Stimulated activated CD4-positive, alpha-beta T cell treated with anti-CD3 and anti-CD28 coated beads, Interleukin-1b, Interleukin-23, amount 100 ng/mL, for 1 hour (primary cell): ENCODE measurements at places on chromosomes 6 and 20.

- no peak for DNase-seq
Observed at GRCh38 chr6:84066536-84066935, 33.0 kb downstream of the MRAP2 start.

DNA sequence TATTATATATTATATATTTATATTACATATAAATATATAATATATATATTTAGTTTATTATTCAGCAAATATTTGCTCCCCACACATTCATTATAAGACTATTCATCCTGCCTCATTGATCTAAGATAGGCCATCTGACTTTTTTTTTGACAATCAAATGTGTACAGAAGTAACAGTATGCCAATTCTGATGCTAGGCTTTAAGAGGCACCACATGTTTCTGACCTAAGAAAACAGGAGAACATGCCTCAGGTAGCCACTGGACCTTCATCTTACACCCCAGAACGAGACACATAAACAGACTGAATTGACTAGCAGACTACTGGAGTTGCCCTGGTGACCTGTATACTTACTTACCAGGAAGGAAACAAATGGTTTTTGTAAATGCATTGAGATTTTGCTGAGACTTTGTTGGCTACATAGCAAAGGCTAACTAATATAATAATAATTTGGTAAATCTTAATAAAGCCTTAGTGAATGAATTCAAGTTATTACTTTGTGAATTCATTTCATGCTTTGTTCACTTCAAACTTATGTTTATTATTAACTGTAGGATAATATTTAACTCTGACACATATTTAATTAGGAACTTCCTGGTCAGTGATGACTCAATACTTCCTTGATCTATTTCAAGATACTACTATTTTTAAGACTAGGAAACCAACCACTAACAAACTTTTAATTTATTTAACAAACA, 13.4 kb upstream of the MYO6 start:
- no peak for DNase-seq

DNA sequence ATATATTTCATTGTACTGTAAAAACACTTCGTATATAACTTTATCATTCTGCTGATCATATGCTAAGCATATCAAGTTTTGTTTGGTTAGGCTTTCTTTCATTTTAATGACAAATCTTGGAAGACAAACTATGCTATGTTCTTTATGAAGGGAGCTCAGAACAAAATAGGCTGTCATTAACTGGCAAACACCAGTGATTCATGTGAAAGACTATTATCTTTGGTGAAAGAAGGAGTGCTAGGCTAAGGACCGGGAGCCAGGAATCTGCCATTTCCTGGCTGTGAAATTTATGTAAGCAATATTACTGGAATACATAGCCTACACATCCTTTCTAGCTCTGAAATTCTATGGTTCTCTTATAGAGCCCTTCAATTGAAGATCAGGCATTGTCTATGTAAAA, 136.2 kb upstream of the CCN2 start:
- no peak for DNase-seq

DNA sequence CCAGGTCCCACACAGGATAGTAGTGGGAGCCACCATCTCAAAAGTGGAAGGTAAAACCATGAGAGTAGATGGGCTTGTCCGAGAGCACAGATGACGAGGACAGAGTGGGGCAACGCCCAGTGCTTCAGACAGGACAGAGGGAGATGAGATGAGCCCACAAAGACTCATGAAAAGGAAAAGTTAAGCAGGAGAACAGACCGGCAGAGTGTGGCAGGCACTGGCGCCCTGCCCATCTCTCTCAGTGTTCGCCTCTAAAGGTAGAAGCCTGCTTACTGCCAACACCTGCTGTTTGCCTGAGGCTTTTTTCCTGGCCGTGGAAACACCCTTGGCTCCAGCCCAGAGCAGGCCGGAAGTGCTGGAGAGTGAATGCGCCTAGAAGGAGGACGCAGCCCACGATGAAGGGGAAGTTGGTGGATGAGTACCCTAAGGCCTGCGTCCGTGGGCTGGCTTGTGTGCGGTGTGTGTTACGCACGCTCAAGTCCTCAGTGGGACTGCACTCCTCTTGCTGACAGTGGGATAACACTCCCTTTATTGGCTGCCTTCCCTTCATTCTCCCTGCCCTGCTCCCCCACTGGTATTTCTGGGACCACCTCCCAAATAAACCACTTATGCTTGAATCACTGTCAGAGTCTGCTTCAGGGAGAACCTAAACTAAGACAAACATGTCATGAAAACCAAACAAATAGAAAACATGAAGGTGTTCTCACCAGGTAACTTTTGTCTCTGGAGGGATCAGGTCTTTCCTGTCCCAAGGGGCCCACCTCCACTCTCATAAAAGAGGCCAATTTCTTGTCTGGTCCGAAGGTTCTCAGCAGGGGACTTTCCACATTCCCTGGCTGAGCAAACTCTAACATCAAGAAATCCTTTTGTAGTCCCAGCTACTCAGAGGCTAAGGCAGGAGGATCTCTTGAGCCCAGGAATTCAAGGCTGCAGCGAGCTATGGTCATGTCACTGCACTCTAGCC, 9.1 kb upstream of the FOXP4 start:
- DNase-seq, result no peak

DNA sequence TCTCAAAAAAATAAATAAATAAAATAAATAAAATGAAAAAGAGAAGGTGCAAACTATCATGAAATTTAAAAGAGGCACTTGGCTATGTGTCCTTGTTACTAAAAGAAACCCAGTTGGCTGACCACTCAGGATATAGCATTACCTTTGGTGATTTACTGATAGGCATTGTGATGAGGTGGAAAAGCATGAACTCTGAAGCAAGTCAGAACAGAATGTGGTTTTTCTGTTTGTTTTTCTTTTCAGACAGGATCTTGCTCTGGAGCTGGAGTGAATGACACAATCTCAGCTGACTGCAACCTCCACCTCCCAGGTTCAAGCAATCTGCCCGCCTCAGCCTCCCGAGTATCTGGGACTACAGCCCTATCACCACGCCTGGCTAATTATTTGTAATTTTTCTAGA, 31.9 kb downstream of the ZNF184 start:
- DNase-seq, result no peak

- no peak for DNase-seq
Observed at GRCh38 chr6:16097382-16098171, 31.3 kb upstream of the MYLIP start.

- DNase-seq, result no peak
Observed at GRCh38 chr6:5084360-5084780, 771 bp upstream of the PPP1R3G start.

DNA sequence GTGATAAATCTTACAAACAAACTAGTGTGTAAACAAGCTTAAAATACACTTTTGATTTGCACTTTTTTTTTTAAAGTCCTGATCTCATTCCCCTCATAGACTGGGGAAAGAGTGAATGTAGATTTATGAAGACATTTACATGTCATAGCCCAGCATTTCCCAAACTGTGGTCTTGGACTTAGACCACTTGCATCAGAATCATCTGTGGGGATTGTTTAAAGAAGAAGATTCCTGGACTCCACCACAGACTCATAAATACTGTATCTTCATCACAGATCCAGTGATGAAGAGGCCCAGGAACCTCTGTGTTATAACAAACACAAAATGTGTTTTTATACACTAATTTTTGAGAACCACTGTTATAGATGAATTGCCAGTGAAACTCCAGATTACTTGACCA, 99.5 kb downstream of the KCNQ5 start:
- DNase-seq, result no peak

DNA sequence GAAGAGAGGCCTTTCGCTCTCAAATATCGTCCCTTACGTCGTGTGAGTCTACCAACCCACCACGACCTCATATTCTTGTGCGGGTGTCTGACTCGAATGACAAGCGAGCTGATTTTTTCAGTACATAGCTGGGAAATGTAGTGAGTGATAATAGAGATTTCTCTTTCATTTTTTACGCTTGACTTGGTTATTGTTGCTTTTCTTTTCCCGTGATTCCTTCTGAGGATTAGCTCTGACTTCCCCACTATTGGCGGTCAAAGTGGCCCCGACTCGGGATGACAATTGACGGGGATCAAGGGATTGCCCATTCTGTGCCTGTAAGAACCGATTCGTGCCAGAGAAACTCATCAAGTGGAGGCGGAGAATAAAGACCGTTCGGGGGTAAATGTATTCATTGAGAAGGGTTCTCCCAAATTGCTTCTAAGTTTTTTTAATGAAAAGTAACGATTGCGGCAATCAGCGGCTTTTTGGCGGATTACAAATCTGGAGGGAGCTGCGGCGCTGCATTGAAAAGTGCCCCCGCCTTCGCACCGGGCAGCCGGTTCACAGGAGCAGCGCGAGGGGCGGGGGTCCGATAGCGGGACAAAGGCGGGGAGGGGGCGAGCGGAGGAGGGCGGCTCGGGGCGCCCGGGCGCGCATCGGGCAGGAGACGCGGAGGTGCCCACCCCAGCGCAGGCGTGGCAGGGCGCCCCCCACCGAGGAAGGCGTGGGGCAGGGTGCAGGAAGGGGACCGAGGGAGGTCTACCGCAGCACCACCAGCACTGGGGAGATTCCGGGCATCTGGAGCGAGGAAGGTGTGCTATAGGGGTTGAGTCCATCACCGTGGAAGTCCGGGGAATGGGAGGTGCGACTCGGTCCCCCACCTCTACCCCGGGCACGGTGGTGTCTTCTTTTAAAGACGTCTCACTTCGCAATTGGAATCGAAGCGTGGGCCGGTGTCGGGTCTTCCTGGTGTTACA, 44.5 kb upstream of the OSTM1 start:
- no peak for DNase-seq

DNA sequence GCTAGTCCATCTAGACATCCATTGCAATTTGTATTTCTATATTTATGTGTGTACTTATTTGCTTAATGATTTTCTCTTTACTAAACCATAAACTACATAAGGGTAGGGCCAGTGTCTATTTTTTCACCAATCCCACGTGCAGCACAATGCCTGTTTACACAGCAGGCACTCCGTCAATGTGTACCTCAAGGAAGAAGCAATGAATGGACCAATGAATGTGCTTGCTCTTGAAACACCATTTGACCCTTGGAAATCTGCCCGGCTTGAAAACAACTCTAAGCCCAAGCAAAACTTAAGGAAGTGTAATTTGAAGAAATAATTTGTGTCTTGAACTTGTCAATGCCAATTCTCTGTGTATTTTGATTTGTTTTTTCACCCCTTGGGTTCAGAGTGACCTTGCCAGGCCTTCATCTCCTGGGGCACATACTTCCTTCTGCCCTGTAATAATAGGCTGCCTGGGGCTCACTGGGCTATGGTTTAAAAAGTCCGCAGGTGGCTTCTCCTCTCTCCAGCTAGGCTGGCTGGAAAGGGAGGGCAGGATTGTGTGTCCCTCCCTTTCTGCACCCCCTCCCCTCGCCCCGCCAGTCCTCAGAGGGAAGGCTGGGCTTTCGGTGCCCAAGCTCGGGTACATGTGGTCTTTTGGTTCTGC, 140.8 kb upstream of the ARMC2 start:
- no peak for DNase-seq
